RWPE2 (cell line): ENCODE measurements at places on chromosomes 6 and 20.
A peak's percentile ranks its signal among the peaks of the same experiment; 100 is the strongest.

- no peak for DNase-seq
Observed at GRCh38 chr20:55614220-55614757, 391.0 kb downstream of the CBLN4 start.

DNA sequence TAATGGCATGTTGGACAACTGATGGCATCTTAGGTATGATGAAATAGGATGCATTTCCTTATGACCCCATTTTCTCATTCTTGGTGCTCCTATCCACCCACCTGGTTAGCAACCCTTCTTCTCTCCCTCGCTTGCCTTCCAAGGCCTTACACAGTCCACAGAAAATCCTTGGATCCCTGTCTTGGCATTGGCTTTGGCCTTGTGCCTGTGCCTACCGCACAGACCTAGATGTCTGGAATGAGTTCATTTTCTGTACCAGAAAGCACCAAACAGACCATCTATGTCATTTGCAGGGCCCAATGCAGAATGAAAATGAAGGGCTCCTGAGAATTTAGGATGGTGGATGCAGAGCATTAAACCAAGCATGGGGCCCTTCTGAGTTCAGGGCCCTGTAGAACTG, 99.0 kb upstream of the LAMP5 start:
- no peak for DNase-seq

DNA sequence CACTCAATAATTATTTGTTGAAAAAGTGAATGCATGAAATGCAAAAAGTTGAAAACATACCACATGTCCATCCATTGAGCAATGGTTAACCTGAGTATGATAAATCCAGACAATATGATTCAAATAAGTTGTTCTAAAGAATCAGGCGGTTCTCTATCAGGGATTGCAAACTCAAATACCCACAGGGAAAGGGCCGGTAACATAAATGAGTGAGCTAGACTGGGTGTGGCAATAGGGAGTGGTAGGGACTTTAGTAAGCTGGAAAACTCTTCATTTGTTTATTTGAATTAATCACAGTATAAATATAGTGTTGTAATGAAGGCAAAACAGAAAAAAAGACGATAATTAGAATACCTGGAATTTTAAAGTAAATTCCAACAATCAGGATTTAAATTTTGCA, 106.3 kb downstream of the BCAS1 start:
- no peak for DNase-seq

- DNase-seq = no peak
Observed at GRCh38 chr6:140653972-140654371, 1279.5 kb upstream of the CITED2 start.

DNA sequence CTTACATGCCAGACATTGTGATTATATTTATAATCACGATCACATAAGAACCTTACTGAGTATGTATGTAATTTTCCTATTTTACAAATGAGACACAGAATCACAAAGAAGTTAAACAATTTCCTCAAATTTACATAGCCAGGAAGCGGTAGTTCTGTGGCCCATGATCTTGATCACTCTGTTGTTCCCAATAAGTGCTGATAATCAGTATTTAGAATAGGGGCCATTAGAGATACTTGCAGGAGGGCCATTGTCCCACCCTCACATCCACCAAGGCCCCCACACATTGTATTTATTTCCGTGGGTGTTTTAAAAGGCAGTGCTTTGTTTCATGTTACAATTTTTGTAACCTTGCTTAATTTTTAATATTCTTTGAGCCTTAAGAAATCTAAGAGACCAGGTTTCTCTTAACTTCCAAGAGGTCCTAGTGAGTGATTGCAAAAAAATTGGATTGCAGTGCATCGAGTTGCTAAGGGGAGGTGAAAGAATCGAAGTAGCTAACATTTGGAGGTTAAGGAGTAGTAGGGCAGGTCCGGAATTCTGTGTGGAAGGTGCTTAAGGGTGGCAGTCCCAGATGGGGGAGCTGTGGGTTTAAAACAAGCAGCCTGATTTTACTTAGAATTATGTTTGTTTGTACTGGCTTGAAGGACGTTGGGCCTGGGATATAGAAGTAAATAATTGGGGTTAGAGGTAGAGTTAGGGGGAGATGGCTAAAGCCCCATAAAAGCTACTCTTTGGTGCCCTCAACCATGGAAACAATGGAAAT, 339.4 kb downstream of the CDKAL1 start:
- no peak for DNase-seq

DNA sequence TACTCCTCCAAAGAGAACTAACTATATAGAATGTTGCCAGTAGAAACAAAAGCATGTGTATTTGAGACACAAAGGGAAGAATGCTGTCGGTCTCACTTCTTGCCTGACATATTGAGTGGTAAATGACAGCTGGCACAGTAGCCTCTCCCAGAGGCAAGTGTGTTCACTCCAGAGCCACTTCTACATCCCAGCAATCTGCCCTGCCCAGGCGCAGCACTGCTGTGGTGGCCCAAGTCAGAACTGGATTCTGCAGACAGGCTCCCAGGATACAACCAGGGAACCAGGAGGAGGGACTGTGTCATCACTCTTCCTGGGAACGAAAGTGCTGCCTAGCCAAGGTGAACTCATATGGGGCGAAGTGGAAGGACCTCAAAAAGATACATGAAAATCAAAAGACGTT, 103.2 kb upstream of the ARMC2 start:
- no peak for DNase-seq

- peak; percentile 61 for DNase-seq
Observed at GRCh38 chr20:25281541-25281991, 33.7 kb downstream of the PYGB start.
